ENCODE measurements at places on chromosomes 1 and 21. TPM values are rescaled to one million over a fixed set of nuclear protein-coding genes. Genes with fewer than 3 reads are reported as not detected.
A peak's percentile ranks its signal among the peaks of the same experiment; 100 is the strongest.

GRCh38 chr1:208270651-208271141, 26.5 kb upstream of the PLXNA2 start:
- H3K27me3 ChIP-seq = peaks cover 6% of the 10 kb centered on the region
- no peak for DNase-seq
- no peak overlapping the region for H3K27ac ChIP-seq
- H3K4me1 ChIP-seq = no peaks in the 10 kb centered on the region

DNA sequence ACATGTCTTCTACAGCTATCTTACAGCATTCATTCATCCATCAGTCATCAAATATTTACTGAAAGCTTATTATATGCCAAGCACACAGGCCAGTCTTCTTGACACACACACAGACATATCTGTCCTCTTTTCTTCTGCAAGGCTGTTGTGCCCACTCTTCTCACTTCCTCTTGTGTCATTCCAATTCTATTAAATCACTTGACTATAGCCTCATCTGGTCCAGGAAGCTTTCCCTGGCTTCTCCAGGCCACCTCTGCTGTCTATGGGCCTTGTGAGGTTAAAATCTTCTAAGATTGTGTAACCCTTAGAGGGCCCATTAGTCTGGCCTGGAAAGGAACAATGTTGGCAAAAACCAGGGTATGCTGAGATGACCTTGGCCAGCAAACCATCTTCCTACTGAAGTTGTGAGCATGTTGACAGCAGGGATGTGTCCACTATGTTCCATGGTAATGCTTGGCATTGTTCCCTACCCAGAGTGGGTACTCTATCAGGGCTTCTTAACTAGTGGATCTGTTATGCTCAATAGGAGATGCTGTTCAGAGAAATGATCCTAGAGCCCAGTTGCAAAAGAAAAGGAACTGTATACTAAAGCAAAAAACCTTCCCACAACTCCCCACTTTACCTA, 5.3 kb downstream of the TRAF3IP3 start:
- H3K27ac ChIP-seq = no peak overlapping the region
- H3K4me3 ChIP-seq = no peak overlapping the region
- no peaks in the 10 kb centered on the region for H3K36me3 ChIP-seq
- no peaks in the 10 kb centered on the region for H3K27me3 ChIP-seq
- H3K4me1 ChIP-seq = no peaks in the 10 kb centered on the region

GRCh38 chr21:36504067-36505058, 24.4 kb upstream of the CLDN14 start:
- H3K27me3 ChIP-seq = peaks cover 6% of the 10 kb centered on the region
- no peak overlapping the region for H3K4me3 ChIP-seq
- DNase-seq = peak; percentile 55
- H3K36me3 ChIP-seq = no peaks in the 10 kb centered on the region
- no peaks in the 10 kb centered on the region for H3K4me1 ChIP-seq
- no peak overlapping the region for H3K27ac ChIP-seq

GRCh38 chr1:76080552-76081079, 6.1 kb downstream of the ST6GALNAC3 start:
- no peaks in the 10 kb centered on the region for H3K27me3 ChIP-seq
- H3K36me3 ChIP-seq = no peaks in the 10 kb centered on the region
- peaks cover 3% of the 10 kb centered on the region for H3K4me1 ChIP-seq
- no peak for DNase-seq
- H3K4me3 ChIP-seq = no peak overlapping the region

GRCh38 chr1:31064718-31065309, 703 bp downstream of the PUM1 start:
- H3K27ac ChIP-seq = peak overlapping the region; percentile 91
- peak overlapping the region; percentile 89 for H3K4me3 ChIP-seq
- H3K27me3 ChIP-seq = no peaks in the 10 kb centered on the region
- H3K4me1 ChIP-seq = peaks cover 35% of the 10 kb centered on the region

DNA sequence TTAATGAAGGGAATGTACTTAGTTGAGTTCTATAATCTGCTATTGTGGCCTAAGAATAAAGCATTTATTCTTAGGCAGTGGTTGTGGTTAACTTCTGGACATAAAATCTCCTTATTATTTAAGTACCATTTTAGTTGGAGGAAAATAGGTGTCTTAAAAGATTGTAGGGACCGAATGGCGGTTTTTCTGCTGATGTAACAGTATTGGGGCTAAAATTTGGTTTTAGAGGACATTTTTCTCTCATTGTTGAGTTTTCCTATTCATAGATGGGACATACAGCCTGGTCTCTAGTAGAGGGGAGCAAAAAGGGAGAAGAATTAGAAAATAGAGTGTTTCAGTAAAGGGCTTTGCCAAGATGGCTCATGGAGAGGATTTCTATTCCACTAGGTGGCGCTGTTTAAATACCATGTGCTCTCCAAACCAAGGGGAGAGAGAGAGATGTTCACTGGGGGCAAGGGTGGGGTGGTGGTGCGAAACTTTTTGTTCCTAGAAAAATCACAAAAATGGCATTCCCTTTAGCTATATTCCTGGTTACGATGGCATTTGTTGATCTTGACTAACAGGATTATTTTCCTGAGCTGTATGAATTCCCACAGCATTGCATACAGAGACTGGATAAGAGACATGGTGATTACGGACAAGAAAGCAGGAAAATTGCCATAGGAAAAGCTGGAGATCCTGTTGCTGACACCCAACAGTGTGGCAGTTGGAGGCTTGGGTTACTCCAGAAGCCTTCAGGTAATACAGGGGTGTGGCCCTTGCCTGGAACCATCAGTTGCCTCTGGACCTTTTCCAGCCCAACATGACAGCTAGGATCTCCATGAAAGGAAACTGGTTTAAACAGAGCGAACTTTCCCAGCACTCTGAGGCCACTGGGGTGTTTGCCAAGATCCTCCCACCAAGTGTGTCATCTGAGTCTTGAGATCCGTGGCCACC, 18.2 kb upstream of the FCGR2A start:
- H3K4me3 ChIP-seq = no peak overlapping the region
- H3K36me3 ChIP-seq = no peaks in the 10 kb centered on the region
- peak; percentile 38 for DNase-seq
- no peak overlapping the region for H3K27ac ChIP-seq
- peaks cover 25% of the 10 kb centered on the region for H3K27me3 ChIP-seq

DNA sequence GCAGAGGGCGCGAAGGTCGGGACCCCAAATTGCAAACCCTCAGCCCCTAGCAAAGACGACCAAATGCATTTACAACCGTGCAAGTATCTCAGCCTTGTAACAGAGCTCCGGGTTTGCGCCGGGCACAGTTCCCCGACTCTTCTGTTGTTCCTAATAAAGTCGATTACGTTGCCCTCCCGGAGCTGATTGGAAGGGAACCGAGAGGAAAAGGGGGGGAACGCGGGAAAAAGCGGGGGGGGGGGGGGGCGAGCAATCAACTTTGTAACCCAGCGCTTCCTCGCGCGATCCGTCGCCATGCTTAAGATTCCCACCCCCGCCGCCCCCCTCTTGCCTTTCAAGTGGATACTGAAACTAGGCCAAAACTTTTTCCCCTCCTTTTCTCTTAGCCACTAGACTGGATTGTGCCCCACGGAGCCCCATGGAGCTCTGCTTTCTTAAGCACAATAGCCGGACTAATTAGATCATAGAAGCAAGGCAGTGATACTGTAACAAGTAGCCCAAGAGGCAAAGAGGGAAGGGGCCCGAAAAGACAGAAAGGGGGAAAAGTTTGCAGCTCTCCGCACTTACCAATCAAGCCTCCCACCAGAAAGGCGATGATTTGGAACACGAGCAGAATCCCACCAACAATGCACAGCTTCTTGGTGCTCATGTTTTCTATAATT, 565 bp downstream of the WLS start:
- no peaks in the 10 kb centered on the region for H3K36me3 ChIP-seq
- DNase-seq = peak; percentile 83
- H3K27me3 ChIP-seq = no peaks in the 10 kb centered on the region
- H3K4me3 ChIP-seq = peak overlapping the region; percentile 88
- peak overlapping the region; percentile 62 for H3K27ac ChIP-seq

DNA sequence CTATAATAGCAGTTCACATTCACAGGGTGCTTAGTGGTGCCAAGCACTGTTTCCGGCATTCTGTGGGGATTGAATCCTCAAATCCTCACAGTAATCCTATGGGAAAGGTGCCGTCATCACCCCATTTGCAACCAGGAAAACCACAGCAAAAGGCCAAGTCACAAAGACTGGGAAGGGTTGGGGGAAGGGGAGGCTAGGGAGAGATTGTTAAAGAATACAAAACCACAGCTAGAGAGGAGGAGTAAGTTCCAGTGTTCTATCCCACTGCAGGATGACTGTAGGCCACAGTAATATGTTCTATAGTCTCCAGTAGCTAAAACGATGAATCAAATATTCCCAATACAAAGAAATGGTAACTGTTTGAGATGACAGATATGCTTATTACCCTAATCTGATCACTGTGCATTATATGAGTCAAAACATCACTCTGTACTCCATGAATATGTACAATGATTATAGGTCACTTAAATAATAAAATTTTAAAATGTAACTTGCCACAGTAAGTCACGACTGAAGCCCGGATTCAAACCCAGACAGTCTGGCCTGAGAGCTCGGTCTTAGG, 256.8 kb downstream of the TOMM20 start:
- no peak overlapping the region for H3K4me3 ChIP-seq
- H3K27ac ChIP-seq = no peak overlapping the region
- no peaks in the 10 kb centered on the region for H3K36me3 ChIP-seq
- DNase-seq = no peak

GRCh38 chr21:36126621-36127110, 8.2 kb upstream of the CBR3 start:
- H3K36me3 ChIP-seq = no peaks in the 10 kb centered on the region
- H3K4me3 ChIP-seq = no peak overlapping the region
- no peaks in the 10 kb centered on the region for H3K4me1 ChIP-seq

DNA sequence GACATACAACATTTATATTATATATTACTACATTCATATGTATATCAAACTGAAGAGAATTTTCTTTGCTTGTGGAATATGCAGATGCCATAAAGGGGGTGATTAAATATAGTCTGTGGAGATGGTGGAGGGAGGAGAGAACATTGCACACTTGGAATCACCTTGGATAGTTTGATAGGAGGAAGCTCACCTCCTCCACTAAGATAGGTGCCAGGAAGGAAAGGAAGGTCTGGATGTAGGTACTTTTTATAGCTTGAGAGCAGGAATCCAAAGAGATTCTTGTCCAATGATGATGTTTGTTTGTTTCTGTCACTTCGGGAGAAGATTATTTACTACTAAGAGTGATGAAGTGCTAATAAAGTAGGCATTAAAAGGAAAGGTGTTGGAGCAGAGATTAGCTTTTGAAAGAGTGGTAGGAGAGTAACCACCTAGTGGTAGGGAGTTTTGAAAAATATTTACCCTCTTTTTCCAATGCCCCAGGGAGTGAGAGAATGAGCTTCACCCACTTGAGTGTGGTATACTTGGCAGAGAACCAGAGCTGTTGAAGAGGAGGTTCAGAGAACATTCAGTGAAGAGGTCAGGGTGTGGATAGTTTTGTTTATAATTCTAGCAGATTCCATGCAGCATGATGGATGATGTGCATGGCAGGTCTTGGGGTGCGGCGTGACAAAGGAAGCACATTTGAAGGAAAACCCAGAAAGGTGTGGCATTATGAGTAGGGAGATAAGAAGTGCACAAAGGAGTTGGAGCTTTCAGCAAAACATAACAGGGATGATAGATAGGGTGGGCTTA, 145.0 kb downstream of the PATJ start:
- no peak for DNase-seq
- H3K4me3 ChIP-seq = no peak overlapping the region
- H3K27ac ChIP-seq = peak overlapping the region; percentile 42

DNA sequence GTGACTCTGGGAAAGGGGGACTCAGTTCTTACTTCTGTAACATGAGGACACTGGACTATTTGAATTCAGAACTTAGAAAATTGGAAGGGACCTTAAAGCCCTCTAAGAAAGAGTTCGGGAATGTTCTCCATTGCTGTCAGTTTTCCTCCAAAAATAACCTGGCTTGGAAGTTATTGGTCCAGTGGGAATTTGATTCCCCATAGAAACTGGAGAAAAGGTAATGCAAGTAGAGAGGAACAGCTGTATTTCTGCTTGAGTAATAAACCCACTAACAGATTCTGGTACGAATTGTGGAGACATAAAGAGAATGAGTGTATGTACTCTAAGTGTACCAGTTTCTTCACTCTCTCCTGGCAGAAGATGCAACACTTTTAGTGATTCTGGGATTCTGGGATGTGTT, 1.8 kb downstream of the ZBED6 start:
- no peak for DNase-seq
- H3K36me3 ChIP-seq = no peaks in the 10 kb centered on the region
- H3K4me1 ChIP-seq = peaks cover 60% of the 10 kb centered on the region
- no peaks in the 10 kb centered on the region for H3K27me3 ChIP-seq

DNA sequence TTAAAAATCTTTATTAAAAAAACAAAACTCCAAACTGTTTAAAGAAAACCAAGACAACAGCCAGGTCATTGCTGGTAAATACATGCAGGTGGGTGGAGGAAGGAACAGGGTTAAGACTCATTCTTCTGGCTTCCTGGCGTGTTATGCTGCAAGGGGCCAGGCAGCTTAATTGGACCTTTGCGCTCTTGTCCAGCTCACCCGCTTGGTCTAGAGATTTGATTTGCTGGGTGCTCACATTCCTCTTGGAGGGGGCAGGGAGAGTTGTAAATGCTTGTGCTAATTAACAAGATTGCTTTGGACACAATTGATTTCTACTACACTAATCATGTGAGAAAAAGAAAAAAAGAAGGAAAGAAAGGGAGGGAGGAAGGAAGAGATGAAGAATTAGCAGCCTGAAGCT, 10.5 kb downstream of the CEP104 start:
- H3K36me3 ChIP-seq = peaks cover 50% of the 10 kb centered on the region
- H3K27ac ChIP-seq = no peak overlapping the region
- H3K27me3 ChIP-seq = no peaks in the 10 kb centered on the region

- no peak overlapping the region for H3K27ac ChIP-seq
- no peaks in the 10 kb centered on the region for H3K4me1 ChIP-seq
Observed at GRCh38 chr1:193680247-193680923, 494.0 kb upstream of the B3GALT2 start.

DNA sequence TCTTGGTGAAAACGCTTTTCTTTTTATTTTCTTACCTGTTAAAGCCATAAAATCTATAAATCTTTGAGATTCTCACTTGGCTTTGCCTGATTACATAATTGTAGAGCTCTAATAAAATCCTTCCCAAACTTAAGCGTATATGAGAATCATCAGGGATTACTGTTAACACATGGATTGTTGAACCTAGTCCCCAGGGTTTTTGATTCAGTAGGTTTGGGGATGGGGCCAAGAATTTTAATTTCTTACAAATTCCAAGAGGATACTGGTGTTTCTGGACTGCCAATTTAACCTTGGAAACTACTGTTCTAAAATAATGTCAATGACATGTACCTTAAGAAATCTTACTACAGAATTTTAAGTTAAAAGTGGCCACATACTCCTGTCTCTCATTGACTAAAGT, 694.2 kb downstream of the BRINP3 start:
- no peak for DNase-seq
- H3K4me1 ChIP-seq = no peaks in the 10 kb centered on the region
- H3K27me3 ChIP-seq = no peaks in the 10 kb centered on the region
- no peak overlapping the region for H3K27ac ChIP-seq

- H3K4me1 ChIP-seq = no peaks in the 10 kb centered on the region
- H3K4me3 ChIP-seq = peak overlapping the region; percentile 28
- DNase-seq = peak; percentile 51
- no peaks in the 10 kb centered on the region for H3K36me3 ChIP-seq
Observed at GRCh38 chr1:83999316-83999819, 436 bp upstream of the TTLL7 start.

C1orf116 gene
- total RNA-seq = 2.4 TPM

MRPL37 gene
- total RNA-seq = 129 TPM

SHCBP1L gene
- total RNA-seq = 0.06 TPM

OXCT2 gene
- total RNA-seq = 0.15 TPM

AUNIP gene
- total RNA-seq = 0.83 TPM

ASB17 gene
- not detected for total RNA-seq

Data from adrenal gland (tissue), 19 donors.